ENCODE measurements at places on chromosomes 6 and 20. TPM values are rescaled to one million over a fixed set of nuclear protein-coding genes. Genes with fewer than 3 reads are reported as not detected.

The SLC17A1 gene
- not detected for total RNA-seq

The OR5V1 gene
- not detected for total RNA-seq

DNA sequence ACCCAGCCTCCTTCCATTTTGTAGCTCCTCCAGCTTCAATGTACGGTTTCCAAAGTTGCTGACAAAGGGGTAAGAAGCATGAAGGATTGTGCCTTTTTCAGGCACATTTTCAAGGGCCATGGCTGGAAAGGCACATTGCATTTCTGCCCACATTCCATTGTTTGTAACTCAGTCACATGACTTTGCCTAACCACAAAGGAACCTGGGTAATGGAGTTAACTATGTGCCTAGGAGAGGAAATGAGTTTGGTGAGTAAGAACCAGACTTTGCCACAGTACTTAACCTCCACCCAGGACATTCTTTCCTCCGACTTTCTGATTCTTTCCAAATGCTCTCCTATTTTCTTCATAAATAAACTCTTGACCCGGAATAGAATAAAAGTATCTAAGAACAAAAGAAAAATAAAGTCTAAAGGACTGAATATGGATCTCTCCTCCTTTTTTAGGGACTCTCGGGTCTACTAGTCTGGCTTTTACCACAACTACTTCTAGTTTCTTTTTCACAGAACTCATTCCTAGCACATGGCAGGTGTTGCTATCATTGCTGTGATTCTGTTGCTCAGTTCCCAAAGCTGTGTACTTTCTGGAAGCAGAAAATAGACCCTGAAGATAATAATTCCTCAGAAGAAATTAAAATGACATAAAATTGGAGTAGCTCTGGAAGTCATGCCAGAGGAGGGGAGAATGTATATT, 81.5 kb upstream of the ISM1 start:
- no peak overlapping the region for H3K27ac ChIP-seq
- no peaks in the 10 kb centered on the region for H3K36me3 ChIP-seq
- H3K4me1 ChIP-seq, result no peaks in the 10 kb centered on the region
- H3K4me3 ChIP-seq, result no peak overlapping the region
- DNase-seq, result no peak

DNA sequence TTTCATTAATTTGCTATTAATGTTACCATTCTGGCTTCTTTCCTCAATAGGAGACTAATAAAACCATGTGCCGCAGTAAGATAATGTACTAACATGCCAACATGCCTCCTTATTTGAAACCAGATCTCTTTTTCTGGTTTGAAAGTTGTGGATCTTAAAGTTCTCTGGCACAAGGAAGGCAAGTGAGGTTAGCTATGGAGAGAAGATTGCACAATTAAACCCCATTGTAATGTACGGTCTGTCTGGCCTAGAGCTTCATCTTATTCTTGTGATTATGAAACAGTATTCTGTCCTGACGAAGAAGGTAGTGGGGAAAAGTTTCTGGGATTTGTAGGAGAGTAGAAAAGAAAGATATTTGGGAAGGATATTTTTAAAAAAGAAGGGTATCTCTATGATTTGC, 68.4 kb downstream of the EYA4 start:
- H3K27me3 ChIP-seq, result no peaks in the 10 kb centered on the region
- H3K4me1 ChIP-seq, result no peaks in the 10 kb centered on the region
- H3K36me3 ChIP-seq, result no peaks in the 10 kb centered on the region
- DNase-seq, result no peak
